ENCODE measurements at places on chromosomes 5 and 9. TPM values are rescaled to one million over a fixed set of nuclear protein-coding genes. Genes with fewer than 3 reads are reported as not detected.

ADCY2 gene
- not detected for total RNA-seq

SLC25A2 gene
- 0.25 TPM for total RNA-seq

LCP2 gene
- total RNA-seq: 259 TPM

GRCh38 chr5:58021466-58021865 lies 438.4 kb downstream of the PLK2 start:
- H3K4me3 ChIP-seq: no peak overlapping the region
- H3K27me3 ChIP-seq: no peaks in the 10 kb centered on the region
- H3K27ac ChIP-seq: no peak overlapping the region
- H3K36me3 ChIP-seq: no peaks in the 10 kb centered on the region
- no peak for DNase-seq

SLC27A4 gene
- 11.2 TPM for total RNA-seq

All from activated CD8-positive, alpha-beta T cell treated with anti-CD3 and anti-CD28 coated beads for 36 hours (primary cell).